ENCODE measurements at places on chromosomes 12 and 14. TPM values are rescaled to one million over a fixed set of nuclear protein-coding genes. Genes with fewer than 3 reads are reported as not detected.

Gene RNF41
- 30.8 TPM for total RNA-seq

Gene MMP19
- total RNA-seq = 2.6 TPM

Gene TNFRSF1A
- total RNA-seq = 47.5 TPM

Gene CCDC198
- not detected for total RNA-seq

Gene DCAF5
- 20.9 TPM for total RNA-seq

Gene DHRS2
- not detected for total RNA-seq

Gene TAS2R30
- 12.5 TPM for total RNA-seq

Gene SLC6A15
- 0.52 TPM for total RNA-seq

Gene ESR2
- 1.0 TPM for total RNA-seq

Gene KRT82
- total RNA-seq = not detected

Gene LRRIQ1
- not detected for total RNA-seq

Gene LMO3
- 2.6 TPM for total RNA-seq

Gene RPGRIP1
- not detected for total RNA-seq

Gene KRT71
- not detected for total RNA-seq

Gene COX8C
- not detected for total RNA-seq

Gene REP15
- 1.0 TPM for total RNA-seq

Gene LBHD2
- total RNA-seq = not detected

Gene METTL3
- 73.6 TPM for total RNA-seq

Gene ZBTB25
- total RNA-seq = 5.7 TPM

Gene RASSF3
- total RNA-seq = 31.8 TPM

Gene BLTP3B
- total RNA-seq = 26.6 TPM

Gene DYRK4
- 13.6 TPM for total RNA-seq

Gene KCNMB4
- total RNA-seq = 6.3 TPM

Gene DHRS4L2
- total RNA-seq = 8.9 TPM

Gene SERPINA9
- not detected for total RNA-seq

Gene GLS2
- not detected for total RNA-seq

Gene CYP46A1
- total RNA-seq = 2.1 TPM

Gene RNASE7
- total RNA-seq = not detected

Gene TBX3
- total RNA-seq = 16.7 TPM

Gene HOXC4
- 1.0 TPM for total RNA-seq

Gene EFS
- 17.2 TPM for total RNA-seq

Gene SYCP3
- not detected for total RNA-seq

Gene MGAT4C
- total RNA-seq = 1.0 TPM

Data from skeletal muscle tissue (tissue), 5 donors.